D341Med (cell line): ENCODE measurements at places on chromosomes 1 and 21.

DNA sequence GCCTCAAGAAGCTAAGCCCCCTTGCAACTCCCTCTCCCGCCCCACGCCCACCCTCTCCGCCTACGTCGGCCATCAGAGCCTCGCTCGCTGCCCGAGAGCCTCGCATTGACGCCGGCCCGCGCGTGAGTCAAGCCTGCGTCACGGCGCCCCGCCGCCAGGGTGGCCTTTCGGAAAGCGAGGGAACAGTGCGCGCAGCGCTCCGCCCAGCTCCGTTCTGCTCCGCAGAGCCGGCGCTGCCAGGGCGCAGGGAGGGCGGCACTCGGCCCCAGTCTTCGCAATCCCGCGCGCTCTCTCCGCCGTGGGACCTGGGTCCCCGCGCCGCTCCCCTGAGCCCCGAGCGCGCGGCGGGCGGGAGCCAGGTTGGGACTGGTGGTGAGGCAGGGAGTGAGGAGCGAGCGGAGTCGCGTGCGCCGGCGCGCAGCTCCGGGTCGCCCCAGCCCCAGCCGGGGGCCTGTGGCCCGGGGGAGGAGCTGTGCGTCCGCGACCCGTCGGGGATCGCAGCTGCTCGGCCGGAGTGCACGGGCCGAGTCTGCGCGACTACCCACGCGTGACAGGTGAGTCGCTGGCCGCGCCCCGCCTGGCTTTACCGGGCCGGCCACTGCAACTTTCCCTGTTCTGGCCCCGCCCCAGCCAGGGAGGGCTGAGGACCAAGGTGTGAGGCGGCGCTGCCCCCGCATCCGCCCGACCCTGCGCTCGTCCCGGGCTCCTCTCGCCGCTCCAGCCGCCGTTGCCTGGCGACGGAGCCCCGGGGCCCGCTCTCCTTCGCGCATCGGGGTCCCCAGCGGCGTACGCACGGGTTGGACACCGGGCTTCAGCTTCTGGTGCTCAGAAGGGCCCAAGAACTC is at the start of gene SLC6A17:
SLC6A17 (plus strand) TSS at position 165 of the 845 bp plus-strand sequence. CDS start 16,436 bp downstream, outside the sequence.
- peak; percentile 53 for DNase-seq

DNA sequence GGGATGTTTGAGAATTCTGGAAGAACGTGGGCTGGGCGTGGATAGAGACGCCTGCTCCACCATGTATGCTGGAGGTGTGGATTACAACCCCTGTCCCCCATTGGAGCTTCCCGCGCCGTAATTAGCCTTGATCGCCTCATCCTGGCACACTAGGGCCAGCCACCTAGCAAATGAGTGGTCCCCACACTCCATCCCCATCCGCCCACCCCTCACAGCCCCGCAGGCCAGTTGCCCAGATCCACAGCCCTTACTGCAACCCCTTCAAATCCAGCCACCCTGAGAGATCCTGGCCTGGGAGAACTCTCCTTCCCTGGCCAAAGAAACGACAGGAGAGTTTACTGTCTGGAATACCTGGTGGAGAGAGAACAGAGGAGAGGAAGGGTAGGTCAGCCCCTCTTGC is 375 bp upstream of the GJA4 start:
- DNase-seq, result no peak

- no peak for DNase-seq
Measured at GRCh38 chr1:173475564-173476196, 1.5 kb upstream of the PRDX6 start.

GRCh38 chr1:228194921-228195812 is 12.7 kb upstream of the OBSCN start:
- no peak for DNase-seq

GRCh38 chr1:86149591-86149990 is 7.0 kb downstream of the COL24A1 start:
- no peak for DNase-seq

DNA sequence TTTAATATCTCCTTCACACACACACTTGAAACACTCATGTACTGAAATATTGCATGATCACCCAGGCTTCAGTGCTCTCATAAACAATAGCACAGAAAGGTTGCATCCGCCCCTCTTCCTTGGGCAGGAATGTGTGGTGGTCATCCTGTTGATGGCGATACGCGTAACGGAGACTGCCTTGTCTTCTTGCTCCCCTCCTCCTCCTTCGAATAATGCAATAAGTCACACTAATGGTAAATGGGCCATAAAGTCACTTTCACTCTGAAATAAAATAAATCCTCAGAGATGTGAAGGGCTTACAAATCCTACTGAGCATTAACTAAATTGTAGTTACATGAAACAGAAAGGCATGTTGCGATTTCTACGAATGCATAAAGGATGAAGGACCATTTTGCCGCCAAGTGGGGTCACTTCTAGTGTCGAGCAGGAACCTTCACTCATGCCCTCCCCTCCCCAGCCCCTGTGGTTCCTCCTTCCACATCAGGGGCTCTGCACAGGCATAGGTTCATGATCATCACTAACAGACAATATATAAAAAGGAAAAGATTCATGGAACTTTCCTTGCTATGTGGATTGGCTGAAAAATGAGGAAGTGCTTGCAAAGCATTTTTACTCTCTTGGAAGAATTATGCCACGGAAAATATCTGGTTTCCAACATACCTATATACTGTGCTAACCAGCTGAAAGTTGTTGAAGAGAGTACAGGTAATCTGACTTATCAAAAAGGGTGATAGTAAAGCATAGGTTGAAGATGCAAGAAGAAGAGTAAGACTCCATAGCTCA is 1.2 kb upstream of the PGBD5 start:
- DNase-seq, result no peak

DNA sequence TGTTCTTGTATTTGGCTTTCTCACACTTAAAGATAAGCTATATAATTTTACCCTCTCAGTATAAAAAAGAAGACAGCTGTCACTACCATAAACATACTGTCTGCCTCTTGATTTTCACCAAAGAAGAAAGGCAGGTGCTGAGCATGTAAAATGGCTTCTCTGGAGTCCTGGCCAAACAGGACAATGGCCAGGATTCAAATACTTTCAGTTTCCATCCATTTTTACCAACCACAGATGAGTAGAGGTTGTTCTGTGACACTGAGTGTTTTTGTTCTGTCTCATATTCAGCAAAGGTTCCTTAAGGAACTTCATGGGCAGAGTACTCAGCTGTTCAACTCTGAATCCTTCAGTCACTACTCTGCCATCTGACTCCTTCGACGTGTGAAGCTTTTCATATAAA is 29.4 kb upstream of the RAB3GAP2 start:
- no peak for DNase-seq

DNA sequence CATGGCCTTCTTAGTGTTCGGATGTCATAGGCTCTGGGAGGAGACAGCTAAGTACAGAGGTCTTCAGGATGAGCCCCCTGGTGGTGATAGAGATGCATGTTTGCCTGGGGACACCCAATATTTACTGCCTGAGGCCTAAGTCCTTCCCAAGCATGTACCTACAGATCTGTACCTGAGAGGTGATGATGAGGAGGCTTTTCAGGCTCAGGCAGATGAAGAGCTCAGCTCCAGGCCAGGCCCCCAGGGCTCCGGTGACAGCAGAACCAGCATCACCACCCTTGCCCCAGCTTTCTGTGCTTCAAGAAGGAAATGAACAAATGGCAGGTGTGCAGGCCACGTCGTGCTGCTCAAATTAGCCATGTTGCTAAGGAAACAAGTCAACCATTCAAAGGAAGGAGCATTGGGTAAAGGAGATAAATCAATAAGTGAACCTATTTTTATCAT is 21.1 kb downstream of the CACNA1E start:
- peak; percentile 76 for DNase-seq

DNA sequence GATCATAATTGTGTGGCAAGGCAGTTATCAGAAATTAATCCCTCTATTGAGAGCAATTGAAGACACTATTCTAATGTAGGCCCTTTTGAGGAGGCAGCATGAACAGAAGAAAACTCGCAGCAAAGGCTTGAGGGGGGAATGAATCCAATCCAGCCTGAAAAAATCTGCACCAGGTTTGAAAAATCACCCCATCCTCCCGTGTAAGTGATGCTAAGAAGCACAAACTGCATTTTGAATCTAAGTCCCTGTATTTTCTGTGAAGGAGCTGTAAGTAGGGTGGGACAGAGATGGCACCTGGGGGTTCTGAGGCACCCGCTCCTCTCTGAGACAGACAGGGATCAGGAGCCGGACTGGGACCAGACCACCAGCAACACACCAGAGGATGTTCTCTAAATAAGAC is at the start of gene CRB1:
CRB1 (plus strand) TSS at position 241 of the 400 bp plus-strand sequence. CDS start 161 bp downstream, outside the sequence.
- peak; percentile 41 for DNase-seq

GRCh38 chr1:165445388-165445787 is 462 bp upstream of the RXRG start:
- DNase-seq, result no peak

DNA sequence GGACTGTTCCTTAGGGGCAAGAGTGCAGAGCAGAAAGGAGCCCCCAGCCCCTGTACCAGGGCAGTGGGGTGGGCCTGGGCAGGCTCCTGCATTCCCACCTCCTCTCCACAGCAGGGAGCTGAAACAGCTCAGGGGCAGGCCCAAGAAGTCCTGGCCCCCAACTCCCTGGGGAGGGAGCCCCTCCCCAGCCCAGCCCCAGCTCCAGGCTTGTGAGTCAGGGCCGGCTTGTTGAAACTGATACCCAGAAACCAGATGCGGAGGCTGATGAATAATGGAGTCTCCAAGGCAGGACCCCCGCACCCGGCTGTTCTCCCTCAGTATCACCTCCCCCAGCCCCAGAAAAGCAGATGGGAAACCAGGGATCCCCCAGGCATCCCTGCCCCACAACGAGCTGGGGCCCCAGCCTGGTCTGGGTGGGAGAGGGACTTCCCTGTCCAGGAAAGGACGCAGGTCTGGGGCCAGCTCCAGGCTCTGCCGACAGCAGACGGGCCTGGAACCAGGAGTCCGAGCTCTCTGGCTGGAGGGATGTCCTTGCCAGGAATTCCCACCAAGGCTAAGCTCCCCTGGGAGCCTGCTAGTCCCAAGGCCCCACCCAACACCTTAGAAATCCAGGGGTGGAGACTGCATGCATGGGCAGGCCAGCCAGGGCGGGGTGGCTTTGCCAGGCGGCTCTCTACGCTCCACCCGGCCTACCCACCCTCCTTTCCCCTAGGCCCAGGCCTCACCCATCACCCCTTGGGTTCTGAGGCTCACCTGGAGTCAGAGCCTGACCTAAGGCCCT is 2.7 kb downstream of the PLEKHG5 start:
- peak; percentile 68 for DNase-seq

DNA sequence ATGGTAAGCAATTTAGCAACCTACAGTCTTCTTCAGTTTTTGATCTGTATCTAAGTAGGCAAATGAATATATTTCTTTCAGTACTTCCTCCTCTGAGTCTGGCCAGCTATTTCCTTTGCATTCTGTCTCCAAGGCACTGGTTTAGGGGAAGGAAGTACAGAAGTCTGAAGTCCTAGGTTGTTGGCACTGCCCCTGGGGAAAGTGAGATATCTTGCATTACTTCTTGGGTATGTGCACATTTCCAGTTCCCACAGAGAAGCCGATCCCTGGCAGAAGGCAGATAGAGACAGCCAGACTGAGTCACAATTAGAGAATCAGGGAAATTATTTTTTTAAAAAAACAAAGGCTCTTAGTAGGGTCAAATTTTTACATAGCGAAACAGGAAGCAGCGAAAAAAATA is 98.8 kb downstream of the RASAL2 start:
- DNase-seq, result no peak

DNA sequence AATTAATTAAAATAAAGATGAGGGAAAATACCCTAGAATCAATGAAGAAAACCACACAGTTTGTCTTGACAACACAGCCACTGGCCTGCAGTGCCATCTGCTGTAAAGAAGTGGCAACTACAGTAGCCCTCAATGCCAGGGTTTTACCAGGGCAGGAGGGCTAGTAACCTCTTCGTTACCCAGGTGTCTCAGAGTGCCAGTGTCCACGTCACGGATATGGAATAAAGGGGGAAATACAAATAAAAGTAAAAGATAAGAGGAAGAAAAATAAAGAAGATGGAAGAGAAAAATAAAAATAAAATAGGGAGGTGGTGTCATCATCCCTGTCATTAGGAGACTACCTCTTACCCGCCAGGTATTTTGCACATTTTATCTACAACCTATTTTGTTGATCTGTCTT is 14.2 kb upstream of the SLC44A3 start:
- DNase-seq, result peak; percentile 69

- DNase-seq, result no peak
Measured at GRCh38 chr1:185912504-185912903, 178.3 kb downstream of the HMCN1 start.

DNA sequence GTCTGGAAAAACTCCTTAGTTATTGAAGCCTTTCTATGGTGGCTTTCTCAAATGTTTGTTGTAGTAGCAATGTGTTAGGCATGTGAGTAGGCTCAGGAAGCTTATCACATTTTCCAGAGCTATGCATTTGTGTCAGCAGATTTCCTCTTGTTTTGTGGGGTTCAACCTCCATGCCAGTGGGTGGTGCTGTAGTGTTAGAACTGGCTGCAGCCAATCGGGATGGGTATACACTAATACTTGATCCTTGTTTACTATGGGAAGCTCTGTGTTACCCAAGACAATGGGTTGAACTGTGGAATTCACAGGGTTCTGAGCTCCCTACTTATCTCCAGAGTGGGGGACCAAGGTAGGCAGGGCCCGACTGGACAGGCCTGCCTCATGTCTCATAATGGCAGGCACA is 348.5 kb upstream of the ADAMTS5 start:
- no peak for DNase-seq

- no peak for DNase-seq
Measured at GRCh38 chr21:16535626-16536025, 805.8 kb downstream of the USP25 start.

GRCh38 chr1:199515261-199515660 is 512.2 kb upstream of the NR5A2 start:
- no peak for DNase-seq

DNA sequence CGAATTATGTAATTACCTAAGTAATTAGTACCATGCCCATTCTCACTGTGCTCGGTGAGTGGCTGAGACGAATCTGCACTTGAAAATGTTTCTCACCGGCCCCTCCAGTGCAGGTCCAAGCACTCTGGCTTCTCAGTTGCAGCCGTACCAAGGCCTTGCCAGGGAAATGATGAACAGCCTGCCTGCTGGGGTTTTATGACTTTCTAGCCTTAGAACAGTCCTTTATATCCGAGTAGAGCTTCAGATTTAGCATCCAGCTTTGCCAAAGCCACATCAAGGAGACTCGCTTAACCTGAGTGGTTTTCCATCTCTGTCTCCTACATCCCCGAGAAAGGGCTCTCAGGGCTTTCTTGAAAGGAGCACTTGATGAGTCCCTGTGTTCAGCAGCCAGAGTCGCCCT is 83.4 kb downstream of the GREM2 start:
- DNase-seq, result no peak

GRCh38 chr1:162292422-162292849 is 84.2 kb downstream of the SPATA46 start:
- no peak for DNase-seq

- DNase-seq, result no peak
Measured at GRCh38 chr1:4594286-4594991, 60.0 kb upstream of the AJAP1 start.

- DNase-seq, result no peak
Measured at GRCh38 chr1:35264871-35265270, 3.6 kb upstream of the ZMYM4 start.

DNA sequence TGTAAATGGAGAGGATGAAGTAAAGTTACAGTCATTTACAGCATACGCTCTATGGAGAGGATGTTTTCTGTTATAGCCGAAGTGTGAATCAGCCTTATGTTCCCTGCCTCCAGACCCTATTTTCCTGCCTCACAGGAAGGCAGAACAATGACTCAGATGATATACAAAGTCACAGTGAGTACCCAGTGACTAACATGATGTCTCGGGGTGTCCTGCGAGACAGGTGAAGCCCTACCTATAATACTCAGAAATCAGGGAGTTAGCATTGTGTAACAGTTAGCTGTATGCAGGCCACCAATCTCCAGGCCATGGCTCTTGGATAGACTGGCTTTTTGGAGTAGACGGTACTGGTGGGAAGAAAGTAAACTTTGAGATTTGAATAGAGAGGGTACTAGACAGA is 55.6 kb upstream of the FBXO28 start:
- DNase-seq, result no peak

- DNase-seq, result no peak
Measured at GRCh38 chr1:166925810-166926478, 49.4 kb downstream of the ILDR2 start.
